ENCODE measurements at places on chromosomes 3 and 15. TPM values are rescaled to one million over a fixed set of nuclear protein-coding genes. Genes with fewer than 3 reads are reported as not detected.

Gene MORC1
- total RNA-seq: not detected

Gene ACKR4
- not detected for total RNA-seq

Gene NLGN1
- not detected for total RNA-seq

Gene DPPA4
- not detected for total RNA-seq

Gene SEMA3F
- total RNA-seq: 14.0 TPM

Gene HGD
- 19.2 TPM for total RNA-seq

Gene SKOR1
- 0.06 TPM for total RNA-seq

Measured in A549 treated with ZK216348 at 1 μM for 4 hours (cell line).